ENCODE measurements at places on chromosomes 12 and 14.

- no peak for DNase-seq
Observed at GRCh38 chr14:24053548-24054323, 1.9 kb downstream of the CARMIL3 start.

DNA sequence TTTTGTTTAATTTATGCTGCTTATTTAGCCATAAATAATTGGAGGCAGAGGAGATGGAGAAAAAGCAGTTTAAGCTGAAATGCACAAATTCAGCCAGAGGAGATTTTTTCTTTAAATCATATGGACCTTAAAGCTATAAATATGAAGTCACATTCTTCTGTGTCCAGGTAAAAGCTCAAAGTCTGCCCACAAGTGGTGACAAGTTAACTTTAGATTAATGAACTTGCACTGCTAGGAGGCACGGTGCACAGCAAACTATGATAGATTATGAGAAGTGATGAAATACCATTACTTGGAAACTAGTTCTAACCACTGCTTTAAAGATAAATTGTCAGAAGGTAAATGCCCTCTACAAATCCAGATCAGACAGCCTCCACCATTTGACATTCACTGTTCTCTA, 69.0 kb downstream of the IFT81 start:
- no peak for DNase-seq

- DNase-seq: no peak
Observed at GRCh38 chr14:72892879-72893635, 844 bp downstream of the DPF3 start.

DNA sequence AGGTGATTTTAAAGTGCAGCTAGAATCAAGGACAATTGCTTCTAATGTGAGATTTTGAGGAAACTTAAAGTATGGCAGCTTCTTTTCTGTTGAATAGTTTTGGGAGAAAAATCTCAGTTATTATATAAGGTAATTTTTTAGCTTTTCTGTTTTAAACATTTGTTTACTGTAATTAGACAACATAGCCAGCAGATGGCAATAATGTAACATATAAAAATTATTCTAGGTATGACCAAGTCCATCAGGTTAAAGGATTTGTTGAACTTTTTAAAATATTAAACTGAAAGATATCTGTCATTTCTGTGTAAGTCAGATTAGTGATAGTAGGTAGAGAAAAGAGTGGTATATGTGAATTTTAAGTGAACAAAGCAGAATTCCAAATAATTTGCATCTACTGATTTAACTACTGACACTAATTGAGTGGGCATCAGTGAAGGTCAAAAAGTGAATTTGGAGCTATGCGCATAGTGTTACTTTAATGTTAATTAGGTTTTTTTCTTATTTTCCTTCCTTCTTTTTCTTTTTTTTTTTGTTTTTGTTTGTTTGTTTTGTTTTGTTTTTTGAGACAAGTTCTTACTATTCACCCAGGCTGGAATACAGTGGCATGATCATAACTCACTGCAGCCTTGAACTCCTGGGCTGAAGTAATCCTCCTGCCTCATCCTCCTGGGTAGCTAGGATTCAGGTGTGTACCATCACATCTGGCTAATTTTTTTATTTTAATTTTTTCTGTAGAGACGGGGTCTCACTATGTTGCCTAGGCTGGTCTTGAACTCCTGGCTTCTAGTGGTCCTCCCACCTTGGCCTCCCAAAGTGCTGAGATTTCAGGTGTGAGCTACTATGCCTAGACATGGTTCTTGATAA, 18.6 kb downstream of the PRORP start:
- DNase-seq: no peak

DNA sequence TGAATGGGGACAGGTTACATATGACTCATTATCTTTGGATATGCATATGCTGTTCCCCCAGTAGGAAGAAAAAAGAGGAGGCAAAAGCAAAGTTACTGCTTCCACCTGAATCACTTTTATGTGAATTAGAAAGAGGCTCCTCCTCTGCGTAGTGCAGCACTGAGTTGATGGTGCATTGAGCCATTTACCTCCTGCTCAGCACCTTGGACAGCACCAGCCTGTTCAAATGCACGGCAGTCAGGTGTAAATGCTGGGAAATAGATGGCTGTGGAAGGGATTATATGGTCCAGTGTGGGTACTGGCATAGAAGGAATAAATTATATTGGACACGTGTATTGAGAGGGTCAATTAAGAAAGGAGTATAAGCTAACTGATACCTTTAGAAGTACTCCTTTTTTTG, 541.9 kb upstream of the SEL1L start:
- DNase-seq: peak; percentile 34
